BJ (cell line): ENCODE measurements at places on chromosomes 11 and 22.
A peak's percentile ranks its signal among the peaks of the same experiment; 100 is the strongest.

DNA sequence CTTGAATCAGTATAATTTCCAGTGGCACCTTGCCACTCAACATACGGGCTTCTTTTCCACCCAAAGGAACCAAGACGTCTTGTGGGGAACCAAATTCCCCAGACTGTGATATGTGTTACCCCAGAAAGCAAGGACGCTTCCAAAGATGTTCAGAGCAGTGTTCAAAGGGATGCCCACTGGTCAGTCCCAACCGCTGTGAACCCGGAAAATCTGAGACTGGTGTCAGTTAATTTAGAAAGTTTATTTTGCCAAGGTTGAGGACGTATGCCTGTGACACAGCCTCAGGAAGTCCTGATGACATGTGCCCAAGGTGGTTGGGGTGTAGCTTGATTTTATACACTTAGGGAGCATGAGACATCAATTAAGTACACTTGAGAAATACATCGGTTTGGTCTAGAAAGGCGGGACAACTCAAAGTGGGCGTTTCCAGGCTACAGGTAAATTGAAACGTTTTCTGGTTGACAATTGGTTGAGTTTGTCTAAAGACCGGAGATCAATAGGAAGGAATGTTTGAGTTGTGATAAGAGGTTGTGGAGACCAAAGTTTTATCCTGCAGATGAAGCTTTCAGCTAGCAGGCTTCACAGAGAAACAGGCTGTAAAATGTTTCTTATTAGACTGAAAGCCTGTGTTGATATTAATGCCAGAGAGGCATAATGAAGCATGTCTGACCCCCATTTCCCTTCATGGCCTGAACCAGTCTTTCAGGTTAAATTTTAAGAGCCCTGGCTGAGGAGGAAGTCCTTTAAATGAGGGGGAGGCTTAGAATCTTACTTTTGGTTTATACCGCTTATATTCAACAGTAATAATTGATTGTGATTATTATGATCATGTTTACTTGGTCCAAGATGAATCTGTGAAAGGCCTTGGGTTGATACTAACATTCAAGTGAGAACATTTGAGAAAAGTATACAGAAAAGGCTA is 6.8 kb downstream of the APOL3 start:
- no peak for DNase-seq

DNA sequence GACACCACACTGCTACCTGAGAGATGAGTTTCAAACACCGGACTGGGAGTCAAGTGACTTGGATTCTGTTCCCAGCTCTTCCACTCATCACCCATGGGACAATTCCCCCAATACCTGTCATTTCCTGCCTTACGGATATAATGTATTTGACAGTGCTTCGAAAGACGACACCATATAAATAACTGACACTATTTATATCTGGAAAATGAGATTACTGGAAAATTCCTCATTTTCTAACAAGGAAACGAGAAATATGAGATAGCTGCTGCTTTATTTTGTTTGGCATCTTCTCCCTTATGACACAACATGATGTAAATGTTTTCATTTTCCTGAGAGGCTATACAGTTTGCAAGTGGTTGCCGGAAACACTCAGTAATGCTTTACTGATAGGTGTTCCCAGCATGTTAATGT is 8.6 kb downstream of the HSCB start:
- DNase-seq = no peak

DNA sequence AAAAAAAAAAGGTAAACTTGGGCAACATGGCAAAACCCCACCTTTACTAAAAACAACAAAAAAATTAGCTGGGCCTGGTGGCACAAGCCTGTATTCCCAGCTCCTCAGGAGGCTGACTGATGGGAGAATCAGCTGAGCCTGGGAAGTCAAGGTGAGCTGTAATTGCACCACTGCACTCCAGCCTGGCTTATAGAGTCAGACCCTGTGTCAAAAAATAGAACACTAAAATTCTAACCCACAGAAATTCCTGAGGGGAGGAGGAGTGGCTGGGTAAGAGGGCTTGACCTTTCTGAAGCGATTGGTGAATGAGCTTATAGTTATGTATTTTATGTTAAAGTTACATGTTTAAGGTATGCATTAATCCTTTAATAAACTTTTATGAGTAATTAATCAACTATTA is 53.3 kb downstream of the FAT3 start:
- no peak for DNase-seq

DNA sequence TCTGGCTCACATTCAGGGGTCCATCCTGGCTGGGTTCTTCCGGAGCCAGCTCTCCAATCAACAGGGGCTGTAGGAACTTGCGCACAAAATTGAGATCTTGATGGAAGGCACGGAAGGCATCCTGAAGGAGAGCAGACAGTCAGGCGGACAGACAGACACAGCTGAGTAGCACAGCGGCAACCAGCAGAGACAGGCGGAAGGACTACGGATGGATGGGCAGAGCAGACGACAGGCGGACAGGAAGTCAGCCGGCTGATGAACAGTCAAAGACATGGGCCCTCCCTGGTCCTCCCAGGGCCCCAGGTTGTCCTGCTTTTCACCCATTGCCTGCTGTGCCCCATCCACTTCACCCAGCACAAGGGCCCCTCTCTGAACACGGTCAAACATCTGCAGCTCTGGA is 11.3 kb downstream of the FADS3 start:
- no peak for DNase-seq

GRCh38 chr11:21785351-21785750 is 407.5 kb upstream of the ANO5 start:
- no peak for DNase-seq

GRCh38 chr22:49497266-49497665 is 330.4 kb downstream of the BRD1 start:
- DNase-seq = no peak

DNA sequence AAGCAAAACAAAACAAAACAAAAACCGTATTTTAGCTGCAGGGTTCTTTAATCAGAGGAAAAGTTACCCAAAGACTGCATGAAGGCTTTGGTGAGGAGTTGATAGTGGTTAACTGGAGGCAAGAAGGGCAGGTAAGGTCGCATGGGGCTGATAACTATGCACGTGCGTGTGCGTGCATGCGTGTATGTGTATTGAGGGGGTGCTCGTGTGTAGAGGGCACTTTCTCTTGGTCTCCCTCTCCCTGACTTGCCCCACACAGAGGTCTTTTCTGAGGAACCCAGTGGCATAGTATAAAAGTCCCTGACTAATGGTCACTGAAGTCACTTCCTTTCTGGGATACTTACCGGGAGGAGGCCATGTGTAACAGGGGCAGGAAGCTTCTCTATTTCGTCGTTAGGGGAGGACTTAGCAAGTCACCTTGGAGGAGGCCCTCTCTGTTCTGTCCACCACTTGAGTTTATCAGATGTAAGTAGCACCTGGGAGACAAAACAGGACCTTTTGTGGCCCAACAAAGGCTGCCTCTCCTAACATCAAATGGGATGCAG is 20.1 kb upstream of the FCHSD2 start:
- no peak for DNase-seq

DNA sequence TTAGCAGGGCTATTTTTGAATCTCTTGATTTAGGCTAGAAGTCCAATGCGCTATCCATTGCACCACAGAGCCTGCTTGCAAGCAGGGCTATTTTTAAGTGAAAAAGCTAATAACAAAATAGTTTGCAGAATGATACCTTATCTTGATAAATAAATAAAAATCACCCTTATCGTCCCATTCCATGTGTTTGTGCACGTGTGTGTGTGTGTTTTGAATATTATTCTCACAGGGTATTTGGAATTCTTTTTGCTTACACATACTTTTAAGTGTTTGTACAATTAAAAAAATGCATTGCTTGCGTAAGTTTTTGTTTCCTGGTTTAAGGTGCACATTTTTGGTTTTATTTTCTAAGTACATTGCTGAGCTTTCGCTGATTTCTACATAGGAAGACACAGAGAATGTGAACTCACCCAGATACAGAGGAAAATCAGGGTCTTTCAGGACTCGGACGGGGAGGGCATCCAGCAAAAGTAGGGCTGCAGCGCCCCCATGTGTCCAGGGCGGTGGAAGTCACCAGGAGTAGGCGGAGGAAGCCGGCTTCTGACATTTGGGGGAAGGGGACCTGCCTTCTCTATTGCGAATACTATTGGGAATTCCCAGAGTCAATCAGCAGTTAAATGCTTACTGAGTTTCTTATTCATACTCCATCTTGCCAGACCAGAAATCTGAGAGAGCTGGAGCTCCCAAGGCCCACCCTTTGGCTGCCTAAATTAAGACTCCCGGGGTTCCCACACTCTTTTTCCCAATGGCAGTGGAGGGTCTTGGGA is 27.3 kb downstream of the SLC1A2 start:
- no peak for DNase-seq

- no peak for DNase-seq
Observed at GRCh38 chr11:116691771-116692177, 81.0 kb downstream of the BUD13 start.

GRCh38 chr11:69941546-69942332 is 122.5 kb upstream of the FGF3 start:
- DNase-seq = no peak

DNA sequence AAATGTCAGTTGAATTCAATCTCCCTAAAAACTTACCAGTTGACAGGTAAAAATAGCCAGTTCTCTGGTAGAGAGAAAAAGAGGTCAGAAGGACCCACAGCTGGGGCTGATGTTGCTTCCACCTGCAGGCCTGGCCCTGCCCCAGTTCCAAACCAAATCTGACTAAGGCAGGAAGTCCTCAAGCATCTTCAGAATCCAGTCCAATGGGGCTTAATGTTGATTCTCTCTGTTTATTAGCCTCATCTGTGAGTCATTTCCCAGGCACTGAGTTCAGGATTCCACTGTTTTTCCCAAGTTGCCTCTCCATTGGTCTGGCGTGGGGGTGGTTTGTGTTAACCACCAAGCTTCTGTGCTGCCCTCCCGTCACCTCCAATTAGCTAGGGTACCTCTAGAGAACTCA is 601.8 kb downstream of the INSC start:
- peak; percentile 26 for DNase-seq

DNA sequence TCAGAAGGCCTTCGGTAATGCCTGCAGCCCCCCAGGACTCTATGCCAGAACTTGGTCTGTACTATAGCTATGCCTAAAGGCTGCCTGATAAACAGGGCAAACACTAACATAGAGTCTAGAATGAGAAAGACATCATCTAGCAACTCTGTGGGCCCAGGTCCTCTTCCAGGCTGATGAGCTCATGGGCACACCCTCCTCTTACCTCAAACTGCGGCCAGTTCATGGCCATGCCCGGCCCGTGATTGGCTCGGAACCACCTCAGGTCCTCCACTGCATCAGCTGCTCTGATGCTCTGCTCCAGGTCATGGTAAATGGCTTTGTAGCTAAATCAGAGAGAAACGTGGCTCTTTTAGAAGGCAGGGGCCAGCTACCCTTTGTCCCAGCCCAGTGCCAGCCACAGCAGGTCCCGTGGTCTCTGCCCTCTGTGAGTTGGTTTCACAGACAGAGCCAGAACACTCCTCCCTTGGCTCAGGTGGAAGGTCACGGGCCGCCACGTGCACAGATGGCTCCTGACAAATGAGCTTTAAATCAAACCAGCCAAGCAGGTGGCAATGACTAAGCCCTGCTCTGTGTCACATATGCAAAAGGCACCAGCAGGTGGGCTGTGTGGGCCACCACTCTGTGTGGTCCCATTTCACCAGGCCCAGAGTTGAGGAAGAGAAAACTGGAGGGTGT is 25.0 kb upstream of the ARFGAP3 start:
- no peak for DNase-seq

DNA sequence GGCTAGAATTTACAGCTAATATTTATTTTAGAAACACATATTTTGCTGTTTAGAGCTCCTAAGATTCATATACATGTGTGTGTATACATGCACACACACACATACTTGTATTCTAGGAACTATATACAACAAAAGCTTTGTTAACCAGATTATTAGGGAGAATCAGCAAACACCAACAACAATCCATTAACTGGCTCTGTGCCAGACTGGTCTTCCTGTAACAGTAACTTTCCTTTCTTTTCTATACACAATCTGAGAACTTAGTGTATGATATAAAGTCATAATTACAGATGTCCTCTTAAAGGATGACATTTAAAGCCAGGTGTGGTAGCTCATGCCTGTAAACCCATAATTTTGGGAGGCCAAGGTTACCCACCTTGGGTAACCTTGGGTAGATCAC is 49.5 kb upstream of the CLNS1A start:
- no peak for DNase-seq

- no peak for DNase-seq
Observed at GRCh38 chr11:44775366-44775984, 48.7 kb downstream of the TSPAN18 start.

- DNase-seq = no peak
Observed at GRCh38 chr11:59615120-59615636, 396 bp downstream of the OSBP start.

DNA sequence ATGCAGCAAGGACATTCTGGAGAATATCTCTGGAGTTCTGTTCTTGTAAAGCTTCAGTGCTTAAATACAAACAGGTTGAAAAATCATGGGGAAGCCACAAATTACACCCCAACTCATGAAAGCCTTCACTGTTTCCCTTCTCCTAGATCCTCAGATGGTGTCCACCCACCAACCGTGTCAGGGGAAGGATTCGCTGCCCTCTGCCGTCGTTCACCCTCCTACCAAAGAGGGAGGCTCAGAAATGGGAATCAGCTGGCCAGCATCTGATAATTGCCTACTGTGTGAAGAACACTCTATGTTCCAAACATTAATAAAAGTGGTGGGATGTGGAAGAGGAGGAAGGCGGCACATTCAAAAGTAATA is 7.4 kb upstream of the HEPACAM start:
- DNase-seq = no peak

DNA sequence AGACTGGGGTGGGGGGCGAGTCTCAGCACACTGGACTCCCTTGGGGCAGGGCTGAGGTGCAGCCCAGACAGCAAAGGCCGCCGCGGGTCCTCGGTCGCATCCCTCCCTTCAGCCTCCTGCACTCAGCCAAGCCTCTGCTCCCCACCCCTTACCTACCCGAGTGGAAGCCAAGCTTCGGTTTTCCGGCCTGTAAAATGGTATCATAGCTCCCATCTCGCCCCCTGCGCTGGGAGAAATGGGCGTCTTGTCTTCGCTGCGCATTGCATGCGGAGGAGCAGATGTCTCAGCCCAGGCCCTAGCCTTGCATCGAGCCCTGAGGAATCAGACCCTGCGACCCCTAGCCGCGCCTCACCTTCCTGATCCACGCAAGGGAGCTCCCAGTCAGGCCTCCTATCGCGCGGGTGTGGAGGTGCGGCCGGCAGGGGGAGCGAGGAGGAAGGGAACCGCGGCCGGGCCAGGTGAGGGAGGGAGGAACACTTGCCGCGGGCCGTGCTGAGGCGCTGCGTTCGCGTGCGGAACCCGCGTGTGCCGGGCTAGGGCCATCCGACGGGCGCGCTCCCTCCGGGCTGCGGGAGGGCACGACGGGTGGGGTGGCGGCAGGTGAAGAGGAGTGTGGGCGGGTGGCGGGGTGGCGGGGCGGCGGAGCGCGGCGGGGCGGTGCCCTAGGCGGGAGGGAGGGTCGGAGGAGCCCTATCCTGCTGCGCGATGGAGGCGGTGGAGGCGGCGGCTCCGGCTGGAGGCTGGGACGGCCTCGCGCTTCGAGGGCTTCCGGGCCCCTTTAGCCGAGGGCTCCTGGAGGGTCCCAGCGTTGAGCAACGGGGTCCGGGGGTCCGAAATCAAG is 4.1 kb upstream of the TBX1 start:
- no peak for DNase-seq

- DNase-seq = no peak
Observed at GRCh38 chr11:7575841-7576725, 62.3 kb downstream of the PPFIBP2 start.

- DNase-seq = no peak
Observed at GRCh38 chr11:68818181-68818580, 23.5 kb downstream of the CPT1A start.

- no peak for DNase-seq
Observed at GRCh38 chr11:2156416-2157182, 4.4 kb downstream of the INS start.

- no peak for DNase-seq
Observed at GRCh38 chr22:30452861-30453260, 19.0 kb downstream of the SEC14L3 start.

GRCh38 chr11:35792846-35793192 is 130.2 kb downstream of the TRIM44 start:
- DNase-seq = no peak
